GM23338 (cell line): ENCODE measurements at places on chromosomes 11 and 22. TPM values are rescaled to one million over a fixed set of nuclear protein-coding genes. Genes with fewer than 3 reads are reported as not detected.

CEND1 gene
- total RNA-seq: 3.1 and 5.5 TPM in 2 replicates

TCN1 gene
- not detected in 2 replicates for total RNA-seq

ASCL2 gene
- 1.6 and 2.6 TPM in 2 replicates for total RNA-seq

NDUFV1 gene
- 202 and 241 TPM in 2 replicates for total RNA-seq

ALDH3B1 gene
- total RNA-seq: not detected in 2 replicates

NXPE4 gene
- total RNA-seq: not detected in 2 replicates

SLC22A9 gene
- total RNA-seq: not detected in 2 replicates

LRP4 gene
- total RNA-seq: 14.5 and 18.4 TPM in 2 replicates

HSPB2 gene
- 1.0 and 3.5 TPM in 2 replicates for total RNA-seq
